ENCODE measurements at places on chromosomes 1 and 21.

DNA sequence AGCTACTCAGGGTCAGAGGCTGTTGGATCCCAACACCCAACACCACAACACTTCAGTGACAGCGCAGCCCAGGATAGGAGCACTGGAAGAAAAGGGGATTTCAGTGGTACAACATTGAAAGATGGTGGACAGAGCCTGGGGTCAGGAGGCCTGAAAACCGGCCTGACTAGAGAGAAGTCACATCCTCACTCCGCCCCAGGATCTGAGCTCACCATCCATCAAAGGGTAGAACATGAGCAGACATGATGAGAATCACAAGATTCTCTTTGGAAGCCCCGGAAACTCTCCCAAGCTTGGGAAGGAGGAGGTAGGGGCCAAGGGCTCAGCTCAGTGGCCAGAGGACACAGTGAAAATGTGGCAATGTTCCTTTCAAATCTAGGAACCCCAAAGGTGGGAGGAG, 271.3 kb downstream of the NPHP4 start:
- DNase-seq, result no peak

- no peak for DNase-seq
Measured at GRCh38 chr1:8902765-8903164, 24.3 kb upstream of the ENO1 start.

GRCh38 chr1:52189898-52190480, 48.1 kb downstream of the ZFYVE9 start:
- DNase-seq, result no peak

DNA sequence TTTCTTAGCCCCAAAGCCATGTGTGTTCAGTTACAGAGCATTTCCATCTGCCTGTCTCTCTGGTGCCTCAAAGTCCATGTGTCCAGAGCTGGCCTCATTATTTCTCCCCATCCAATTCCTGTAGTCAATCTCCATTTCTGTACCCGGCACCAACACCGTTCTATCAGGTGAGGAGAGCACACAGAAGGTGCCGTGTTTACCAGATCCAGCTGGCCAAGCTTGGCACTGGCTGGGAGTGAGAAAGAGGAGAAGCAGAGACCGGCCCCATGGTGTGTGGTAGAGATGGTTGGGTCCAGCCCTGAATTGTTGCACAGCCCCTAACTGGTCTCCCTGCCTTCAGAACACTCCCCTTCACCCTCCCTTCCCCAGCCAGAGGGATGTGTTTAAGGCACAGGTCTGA, 7.5 kb upstream of the SSBP3 start:
- DNase-seq, result no peak

- DNase-seq, result no peak
Measured at GRCh38 chr1:91749788-91750231, 136.1 kb downstream of the TGFBR3 start.

- DNase-seq, result no peak
Measured at GRCh38 chr21:15644489-15644888, 85.3 kb upstream of the USP25 start.

- peak; percentile 46 for DNase-seq
Measured at GRCh38 chr1:162902416-162902815, 41.4 kb upstream of the CCDC190 start.

- DNase-seq, result no peak
Measured at GRCh38 chr1:100736324-100736723, 16.8 kb downstream of the VCAM1 start.

- DNase-seq, result no peak
Measured at GRCh38 chr1:67429528-67430357, 459 bp downstream of the SERBP1 start.

GRCh38 chr21:27817074-27817473, 850.2 kb upstream of the ADAMTS5 start:
- DNase-seq, result no peak

DNA sequence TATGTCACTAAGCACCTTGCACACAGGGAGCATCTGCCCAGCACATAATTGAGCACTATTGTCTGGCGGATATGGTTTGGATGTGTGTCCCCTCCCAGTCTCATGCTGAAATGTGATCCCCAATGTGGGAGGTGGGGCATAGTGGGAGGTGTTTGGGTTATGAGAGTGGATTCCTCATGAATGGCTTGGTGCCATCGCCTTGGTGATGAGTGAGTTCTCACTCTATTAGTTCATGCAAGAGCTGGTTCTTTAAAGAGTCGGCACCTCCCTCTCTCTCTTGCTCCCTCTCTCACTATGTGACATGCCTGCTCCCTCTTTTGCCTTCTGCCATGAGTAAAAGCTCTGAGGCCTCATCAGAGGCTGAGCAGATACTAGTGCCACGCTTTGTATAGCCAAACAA, 9.5 kb downstream of the CTSK start:
- no peak for DNase-seq

GRCh38 chr1:38015978-38016725, 3.6 kb downstream of the UTP11 start:
- no peak for DNase-seq

DNA sequence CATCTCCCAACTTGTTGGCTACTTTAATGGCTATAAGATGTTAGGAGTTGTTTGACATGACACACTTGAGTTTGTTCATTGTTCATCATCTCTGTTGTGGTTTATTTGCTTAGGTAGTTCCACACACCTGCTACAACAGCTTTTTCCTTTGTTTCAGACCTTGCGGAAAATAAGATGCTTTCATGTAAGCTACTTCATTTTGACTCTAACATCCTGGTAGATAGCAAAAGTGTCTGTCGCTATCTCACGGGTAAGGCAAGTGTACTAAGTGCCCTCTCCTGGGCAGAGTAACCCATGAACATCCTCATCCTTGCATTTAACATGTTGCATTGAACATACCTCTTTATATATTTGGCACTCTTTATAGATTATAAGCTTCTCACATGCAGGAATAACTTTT, 1.6 kb upstream of the OR10T2 start:
- no peak for DNase-seq

- no peak for DNase-seq
Measured at GRCh38 chr1:38609166-38610025, 250.2 kb downstream of the RRAGC start.

DNA sequence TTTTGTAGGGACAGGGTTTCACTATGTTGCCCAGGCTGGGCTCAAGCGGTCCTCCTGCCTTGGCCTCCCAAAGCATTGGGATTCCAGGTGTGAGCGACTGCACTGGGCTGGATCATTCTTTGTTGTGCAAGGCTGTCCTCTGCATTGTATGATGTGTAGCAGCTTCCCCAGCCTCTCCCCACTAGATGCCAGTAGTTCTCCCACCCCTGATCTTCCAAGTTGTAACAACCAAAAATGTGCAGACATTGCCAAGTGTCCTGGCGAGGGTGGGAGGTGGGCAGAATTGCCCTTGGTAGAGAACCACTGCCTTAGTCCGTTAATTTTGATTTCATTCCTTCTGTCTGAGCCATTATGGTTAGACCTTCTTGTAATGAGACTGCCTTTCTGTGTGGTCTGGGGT, 7.2 kb downstream of the GALNT2 start:
- no peak for DNase-seq

- no peak for DNase-seq
Measured at GRCh38 chr1:230823931-230824381, 44.4 kb downstream of the C1orf198 start.

- no peak for DNase-seq
Measured at GRCh38 chr1:206760590-206760989, 10.0 kb upstream of the IL19 start.

DNA sequence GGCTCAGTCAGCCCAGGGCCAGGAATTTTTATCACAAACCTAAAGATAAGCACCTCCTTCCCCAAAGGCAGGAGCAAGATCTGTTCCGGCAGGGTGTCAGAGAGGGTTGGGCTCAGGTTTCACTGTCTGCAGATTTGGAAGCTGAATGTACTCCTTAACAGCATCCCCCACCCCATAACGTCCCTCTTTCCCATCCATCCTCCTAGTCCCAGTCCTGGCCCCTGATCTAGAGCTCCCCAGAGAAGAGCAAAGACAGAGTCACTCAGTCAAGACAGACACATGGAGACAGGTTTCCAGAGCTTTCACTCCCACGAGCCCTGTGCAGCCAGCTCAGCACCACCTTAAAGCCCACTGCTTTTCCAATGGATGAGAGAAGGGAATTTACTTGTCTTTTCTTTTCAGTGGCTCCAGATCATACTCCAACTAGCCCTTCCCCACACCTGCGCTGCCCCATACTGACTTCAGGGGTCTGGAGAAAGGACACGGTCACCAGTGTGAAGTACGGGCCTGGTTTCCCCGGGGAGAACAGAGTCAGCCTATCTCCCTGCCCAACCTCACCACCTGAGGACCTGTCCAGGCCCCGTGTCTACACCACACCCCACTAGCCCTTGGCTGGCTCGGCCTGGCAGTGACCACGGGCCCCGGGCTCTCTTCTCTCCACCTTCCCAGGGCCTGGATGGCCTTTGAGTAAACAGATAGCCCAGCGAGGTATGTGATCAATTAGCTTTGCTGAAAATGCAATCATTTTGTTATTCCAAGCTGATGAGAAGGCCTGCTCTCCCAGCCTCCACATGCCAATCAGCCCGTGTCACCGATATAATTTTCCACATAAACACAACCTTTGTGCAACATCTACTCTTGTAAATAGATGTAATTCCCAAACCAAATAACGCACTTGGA, 249.1 kb downstream of the FOXD2 start:
- DNase-seq, result no peak

DNA sequence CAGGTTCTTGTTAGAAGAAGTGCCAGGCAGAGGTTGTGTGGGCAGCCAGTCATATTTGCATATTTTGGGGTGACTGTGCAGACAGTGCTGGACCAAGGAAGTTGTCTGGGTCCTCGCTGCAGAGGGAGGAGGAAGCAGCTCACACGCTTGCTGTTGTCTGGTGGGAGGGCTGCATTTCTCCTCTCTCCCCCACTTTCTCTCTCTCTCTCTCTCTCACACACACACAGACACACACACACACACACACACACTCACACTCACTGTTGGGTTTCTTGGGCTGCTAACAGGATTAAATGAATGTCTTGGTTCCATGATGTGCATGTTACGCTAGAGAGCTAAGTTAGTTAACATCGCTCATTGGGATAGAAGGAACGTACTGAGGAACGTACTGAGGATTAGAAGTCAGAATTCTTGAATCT, 72.9 kb downstream of the AGPAT3 start:
- no peak for DNase-seq

- no peak for DNase-seq
Measured at GRCh38 chr1:38789498-38790169, 69.9 kb downstream of the RRAGC start.

DNA sequence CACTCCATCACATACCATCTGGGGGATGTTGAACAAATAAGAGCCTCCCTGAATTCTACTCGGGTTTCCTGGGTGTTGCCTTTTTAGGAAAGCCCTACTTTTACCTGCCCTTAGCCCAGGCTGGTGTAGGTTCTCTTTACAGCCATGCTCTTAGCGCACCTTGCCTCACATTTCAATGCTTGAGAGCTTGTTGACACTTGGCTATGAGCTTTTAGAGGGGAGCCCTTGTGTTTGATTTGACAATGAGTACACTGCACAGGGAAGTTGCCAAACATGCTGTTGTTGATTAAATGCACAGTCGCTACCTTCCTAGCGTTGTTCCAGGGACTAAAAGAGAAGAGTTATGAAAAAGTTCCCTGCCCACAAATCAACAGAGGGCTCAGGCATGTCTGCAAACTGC, 103.8 kb downstream of the TRABD2B start:
- DNase-seq, result no peak

GRCh38 chr1:213320191-213320870, 269.3 kb downstream of the RPS6KC1 start:
- no peak for DNase-seq

DNA sequence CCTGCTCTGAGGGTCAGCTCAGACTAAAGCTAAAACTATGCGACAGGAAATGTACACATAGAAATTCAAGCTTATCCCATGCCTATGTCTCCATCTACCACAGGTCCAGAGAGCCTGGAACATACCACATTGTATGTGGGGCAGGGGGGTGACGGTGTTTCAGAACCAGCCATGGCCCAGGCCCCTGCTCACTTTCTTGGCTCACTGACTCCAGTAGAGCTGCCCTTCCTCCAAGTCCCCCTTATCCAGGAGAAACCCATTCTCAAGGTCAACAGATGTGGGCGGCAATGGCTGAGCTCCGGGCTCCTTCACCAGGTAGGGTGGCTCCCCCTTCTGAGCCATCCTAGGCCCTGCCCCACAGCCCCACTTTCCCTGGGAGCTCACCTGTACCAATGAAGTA, 21.0 kb downstream of the CACNA1S start:
- DNase-seq, result no peak

GRCh38 chr1:89688607-89689006, 55.7 kb downstream of the LRRC8C start:
- DNase-seq, result no peak

- DNase-seq, result no peak
Measured at GRCh38 chr1:233620065-233620464, 6.2 kb downstream of the KCNK1 start.

- peak; percentile 46 for DNase-seq
Measured at GRCh38 chr1:29513357-29513756, 277.0 kb downstream of the PTPRU start.

GRCh38 chr1:6116137-6116536, 64.0 kb downstream of the CHD5 start:
- no peak for DNase-seq

DNA sequence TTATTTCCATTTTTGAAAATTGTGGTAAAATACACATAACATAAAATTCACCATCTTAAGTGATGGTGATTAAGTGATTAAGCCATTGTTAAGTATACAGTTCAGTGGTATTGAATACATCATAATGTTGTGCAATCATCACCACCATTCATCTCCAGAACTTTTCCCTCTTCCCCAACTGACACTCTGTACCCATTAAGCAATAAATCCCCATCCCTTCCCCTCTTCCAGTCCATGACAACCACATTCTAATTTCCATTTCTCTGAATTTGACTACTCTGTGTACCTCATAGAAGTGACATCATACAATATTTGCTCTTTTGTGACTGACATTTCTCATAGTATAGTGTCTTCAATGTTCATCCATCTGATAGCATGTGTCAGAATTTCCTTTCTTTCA, 124.8 kb downstream of the DISC1 start:
- DNase-seq, result no peak

GRCh38 chr1:81820765-81821164, 20.0 kb downstream of the ADGRL2 start:
- DNase-seq, result no peak

- no peak for DNase-seq
Measured at GRCh38 chr1:87201768-87202167, 126.9 kb upstream of the LMO4 start.

All from non-pigmented ciliary epithelial cell (primary cell).